Stimulated activated CD4-positive, alpha-beta T cell treated with anti-CD3 and anti-CD28 coated beads, Interleukin-1b, Interleukin-23, amount 100 ng/mL, for 1 hour (primary cell): ENCODE measurements at places on chromosomes 2 and 18.

DNA sequence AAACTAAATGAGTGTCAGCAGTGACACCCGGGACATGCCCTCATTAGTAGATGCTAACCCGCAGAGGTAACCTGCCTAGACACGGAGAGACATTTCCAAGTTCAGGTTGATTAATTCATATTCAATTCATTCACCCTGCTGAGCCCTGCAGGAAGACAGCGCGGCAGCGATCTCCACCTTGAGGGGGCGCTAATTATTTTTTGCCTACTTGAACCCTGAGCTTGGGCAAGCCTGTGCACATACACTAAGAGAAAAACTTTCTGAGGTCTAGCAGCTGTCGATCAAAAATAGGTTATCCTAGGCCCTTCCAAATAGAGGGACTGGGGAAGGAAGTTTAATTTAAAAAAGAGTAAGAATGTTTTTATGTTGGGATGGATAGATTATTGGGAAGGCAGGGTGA, 1.3 kb upstream of the LYPD6 start:
- DNase-seq: no peak

GRCh38 chr2:74099835-74100234, 47.9 kb downstream of the BOLA3 start:
- DNase-seq: no peak

DNA sequence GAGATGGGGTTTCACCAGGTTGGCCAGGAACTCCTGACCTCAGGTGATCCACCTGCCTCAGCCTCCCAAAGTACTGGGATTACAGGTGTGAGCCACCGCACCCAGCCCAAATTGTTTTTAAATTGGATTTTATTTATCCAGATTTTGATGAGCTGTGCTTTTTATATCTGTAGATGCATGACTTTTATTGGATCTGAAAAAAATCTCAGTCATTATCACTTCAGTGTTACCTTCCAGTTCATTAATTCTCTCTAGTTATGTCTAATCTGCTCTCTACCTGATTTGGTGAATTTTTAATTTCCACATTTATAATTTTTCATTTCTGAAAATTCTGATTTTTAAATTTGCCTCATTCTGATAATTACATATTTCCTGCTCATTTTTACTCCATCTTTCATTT, 13.5 kb downstream of the AGFG1 start:
- no peak for DNase-seq

- no peak for DNase-seq
Measured at GRCh38 chr2:15050483-15050882, 418.0 kb downstream of the LRATD1 start.

- DNase-seq: no peak
Measured at GRCh38 chr2:204024906-204025475, 88.4 kb downstream of the ICOS start.

DNA sequence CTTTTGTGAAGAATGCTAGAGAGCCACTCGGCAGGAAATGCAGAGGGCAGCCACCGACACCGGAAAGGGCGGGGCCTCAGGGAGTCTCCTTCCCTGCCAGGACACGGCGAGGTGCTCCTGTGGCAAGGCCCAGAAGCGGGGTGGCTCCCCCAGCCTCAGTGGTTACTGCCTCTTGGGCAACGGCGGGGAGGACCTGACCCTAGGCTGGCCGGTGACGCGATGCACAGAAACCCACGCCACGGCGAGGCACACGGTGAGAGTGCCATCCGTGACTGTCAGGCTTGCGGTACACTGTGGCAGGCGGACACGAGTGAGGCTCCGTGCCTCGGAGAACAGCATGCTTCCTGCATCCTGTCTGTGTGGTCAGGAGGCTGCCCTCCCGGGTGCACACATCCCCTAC, 47.8 kb downstream of the ZAP70 start:
- DNase-seq: no peak

- DNase-seq: no peak
Measured at GRCh38 chr2:183490914-183491313, 366.7 kb downstream of the NUP35 start.

DNA sequence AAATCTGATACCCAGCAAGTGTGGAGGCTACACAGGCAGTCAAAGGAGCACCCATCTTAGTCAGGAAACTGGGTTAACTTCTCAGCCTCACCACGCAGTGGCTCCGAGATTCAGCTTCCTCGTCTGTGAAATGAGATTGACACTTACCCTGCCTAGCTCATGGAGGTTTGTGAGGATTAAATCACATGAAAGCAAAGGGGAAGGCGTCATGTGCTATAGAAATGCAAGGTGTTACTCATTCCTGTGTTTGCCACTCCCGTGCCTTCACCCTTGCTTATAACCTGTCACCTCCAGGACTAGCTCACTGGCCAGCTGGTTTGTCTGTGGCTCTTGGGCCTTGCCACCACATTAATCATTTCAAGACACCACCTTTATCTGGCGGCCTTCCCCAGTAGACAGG, 118.9 kb upstream of the FOSL2 start:
- no peak for DNase-seq

GRCh38 chr2:67650291-67651133, 253.4 kb downstream of the ETAA1 start:
- no peak for DNase-seq

- DNase-seq: no peak
Measured at GRCh38 chr2:169315357-169315756, 47.0 kb downstream of the LRP2 start.

DNA sequence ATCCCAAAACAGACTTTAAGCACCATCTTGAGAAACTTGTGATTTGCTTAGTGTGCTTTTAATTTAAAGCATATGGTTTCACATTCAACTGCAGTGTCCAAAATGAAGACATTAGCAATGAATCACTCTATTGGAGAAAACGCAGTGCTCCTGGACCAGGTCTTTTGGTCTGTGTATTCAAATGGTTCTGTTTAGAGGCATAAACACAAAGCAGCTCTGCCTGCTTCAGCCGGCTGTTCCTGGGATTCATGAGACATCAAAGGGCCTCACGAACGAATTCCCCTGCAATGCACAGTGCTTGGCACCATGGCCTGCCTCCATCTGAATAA, 117.1 kb upstream of the SP5 start:
- DNase-seq: no peak

DNA sequence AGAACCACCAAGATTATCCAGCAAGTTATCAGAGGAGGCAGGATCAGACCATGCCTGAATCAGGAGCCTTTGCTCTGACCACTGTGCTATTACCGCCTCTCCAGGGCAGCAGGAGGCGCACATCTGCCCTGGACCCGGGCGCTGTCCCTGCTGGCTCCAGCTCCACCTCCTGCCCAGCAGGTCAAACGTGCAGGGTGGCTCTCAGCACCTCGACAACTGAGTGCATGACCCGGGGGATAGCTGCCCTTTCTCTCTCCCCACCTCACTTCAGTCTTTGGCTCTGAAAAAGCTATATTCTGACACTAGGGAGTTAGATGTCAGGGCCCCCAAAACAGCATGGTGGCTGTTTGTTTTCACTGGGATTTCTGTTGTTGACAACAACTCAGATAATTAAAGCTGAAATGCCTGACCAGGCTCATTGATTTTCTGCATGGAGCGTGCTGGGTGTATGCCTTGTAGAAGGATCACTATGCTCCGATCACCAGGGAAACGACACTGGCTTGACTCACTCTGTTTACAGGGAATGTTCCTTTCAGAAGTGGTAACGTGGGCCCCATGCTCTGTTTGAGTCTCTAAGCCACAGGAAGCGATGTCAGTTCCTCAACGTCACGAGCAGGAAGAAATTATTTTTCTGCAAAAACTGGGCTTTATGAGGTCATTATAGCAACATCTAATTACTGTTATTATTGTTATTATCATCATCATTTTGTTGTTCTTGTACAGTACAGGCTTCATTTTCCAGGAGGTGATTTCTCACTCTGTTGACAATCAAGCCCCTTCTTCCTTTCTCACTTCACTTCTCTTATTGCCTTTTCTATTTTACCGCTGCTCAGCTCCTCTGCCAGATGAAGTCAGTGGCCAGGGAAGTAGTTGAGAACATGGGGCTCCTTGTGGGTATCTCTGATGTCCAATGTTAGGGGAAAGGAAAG, 125.6 kb downstream of the PLB1 start:
- DNase-seq: peak; percentile 53

DNA sequence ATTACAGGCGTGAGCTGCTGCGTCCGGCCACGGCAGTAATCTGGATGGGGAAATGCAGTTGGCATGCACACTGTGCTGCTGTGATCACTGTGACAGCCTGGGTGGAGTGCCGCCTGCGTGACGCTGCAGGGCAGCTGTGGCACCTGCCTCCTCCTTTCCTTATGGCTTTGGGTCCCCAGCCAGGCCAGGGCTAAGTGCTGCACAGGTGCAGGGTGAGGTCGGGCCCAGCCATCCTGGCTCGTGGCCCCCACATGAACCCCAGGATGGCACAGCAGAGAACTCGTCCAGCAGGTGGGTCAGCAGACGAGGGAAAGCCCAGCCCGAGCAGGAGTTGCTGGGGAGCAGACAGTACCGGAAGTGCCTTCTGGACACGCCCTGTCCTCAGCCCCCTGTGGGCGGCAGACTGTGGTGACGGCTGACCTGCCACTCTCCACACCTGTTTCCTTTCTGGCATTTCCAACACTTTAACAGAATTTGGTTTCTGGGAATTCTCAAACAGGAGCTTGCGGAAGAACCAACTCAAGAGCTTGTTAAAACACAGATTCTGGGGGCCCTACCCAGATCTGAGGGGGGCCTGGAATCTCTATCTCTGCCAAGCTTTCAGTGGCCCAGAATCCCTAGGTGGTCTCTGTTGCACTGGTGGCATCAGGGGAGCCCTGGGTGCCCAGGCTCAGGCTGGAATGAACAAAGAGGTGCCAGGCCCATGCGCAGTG, 16.9 kb downstream of the HS1BP3 start:
- no peak for DNase-seq

- peak; percentile 95 for DNase-seq
Measured at GRCh38 chr18:58671111-58671631, at the start of gene MALT1. MALT1 (plus strand) TSS chr18:58671465; CDS start chr18:58671644, 179 bp downstream.

DNA sequence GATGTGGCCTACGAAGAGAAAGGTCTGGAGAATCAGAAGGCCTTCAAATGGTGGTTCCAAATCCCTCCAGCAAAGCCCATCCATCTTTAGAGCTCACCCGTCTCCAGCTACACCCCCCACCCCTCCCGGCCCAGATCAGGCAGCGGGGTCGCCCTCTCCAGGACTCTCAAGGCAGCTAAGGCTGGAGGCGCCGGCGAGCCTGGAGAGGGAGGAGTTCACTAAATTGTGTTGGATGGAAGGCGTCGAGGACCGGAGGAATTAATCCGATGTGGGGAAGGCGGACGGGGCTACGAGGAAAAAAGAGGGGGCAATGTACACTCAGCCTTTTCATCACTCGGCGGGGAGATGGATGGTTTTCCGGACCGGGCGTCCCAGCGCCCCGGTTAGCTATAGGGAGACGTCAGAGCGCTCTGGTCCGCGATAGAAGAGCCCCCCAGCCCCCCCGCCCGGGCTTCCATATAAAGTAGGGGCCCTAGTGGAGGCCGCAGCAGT, at the start of gene GRP:
GRP (plus strand) TSS at position 487 of the 492 bp plus-strand sequence. CDS start 108 bp downstream, outside the sequence.
- no peak for DNase-seq

DNA sequence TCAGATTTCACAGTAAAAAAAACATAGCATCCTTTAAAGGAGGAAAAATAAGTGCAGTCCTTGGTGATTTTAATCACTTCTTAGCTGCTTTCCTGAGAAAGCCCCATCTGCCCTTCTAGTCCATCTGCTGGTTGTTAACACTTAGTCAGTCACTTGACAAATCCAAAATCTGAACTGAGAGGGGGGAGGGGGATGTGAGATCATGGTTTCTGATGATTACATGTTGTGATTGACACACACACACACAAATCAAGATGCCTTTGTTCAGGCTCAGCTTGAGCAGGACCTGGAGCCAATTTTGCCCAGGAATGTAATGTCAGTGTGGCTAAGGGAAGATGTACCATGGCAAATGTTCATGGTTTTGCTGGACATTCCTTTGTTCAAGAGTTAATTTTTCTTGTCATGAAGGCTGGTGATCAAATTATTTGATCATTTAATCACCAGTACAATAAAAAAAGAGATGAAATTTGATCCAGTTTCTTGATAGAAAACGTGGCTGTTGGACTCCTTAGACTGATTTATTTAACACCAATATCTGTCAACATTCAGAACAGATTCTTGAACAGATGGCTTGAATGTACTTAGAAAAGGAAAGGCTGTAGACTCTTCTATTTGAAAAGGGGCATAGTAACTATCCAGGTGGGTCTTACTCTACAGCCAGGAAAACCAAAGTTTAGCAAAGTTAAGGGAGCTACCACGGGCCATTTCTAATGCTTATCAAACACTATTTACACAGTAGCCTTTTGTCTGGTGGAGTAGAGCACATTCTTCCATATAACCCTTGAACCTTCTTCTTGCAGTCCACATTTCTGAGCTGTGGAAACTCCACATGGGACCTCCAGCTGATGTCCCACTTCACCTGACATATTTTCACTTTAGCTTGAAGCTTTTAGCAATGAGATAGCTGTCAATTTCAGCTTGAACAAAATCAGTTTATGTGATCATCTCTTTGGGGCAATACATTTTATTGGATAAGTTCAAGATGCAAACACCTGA, 408.7 kb downstream of the PIK3C3 start:
- DNase-seq: no peak
